Brain (organoid and tissue), 16 donors: ENCODE measurements at places on chromosomes 4 and X.

DNA sequence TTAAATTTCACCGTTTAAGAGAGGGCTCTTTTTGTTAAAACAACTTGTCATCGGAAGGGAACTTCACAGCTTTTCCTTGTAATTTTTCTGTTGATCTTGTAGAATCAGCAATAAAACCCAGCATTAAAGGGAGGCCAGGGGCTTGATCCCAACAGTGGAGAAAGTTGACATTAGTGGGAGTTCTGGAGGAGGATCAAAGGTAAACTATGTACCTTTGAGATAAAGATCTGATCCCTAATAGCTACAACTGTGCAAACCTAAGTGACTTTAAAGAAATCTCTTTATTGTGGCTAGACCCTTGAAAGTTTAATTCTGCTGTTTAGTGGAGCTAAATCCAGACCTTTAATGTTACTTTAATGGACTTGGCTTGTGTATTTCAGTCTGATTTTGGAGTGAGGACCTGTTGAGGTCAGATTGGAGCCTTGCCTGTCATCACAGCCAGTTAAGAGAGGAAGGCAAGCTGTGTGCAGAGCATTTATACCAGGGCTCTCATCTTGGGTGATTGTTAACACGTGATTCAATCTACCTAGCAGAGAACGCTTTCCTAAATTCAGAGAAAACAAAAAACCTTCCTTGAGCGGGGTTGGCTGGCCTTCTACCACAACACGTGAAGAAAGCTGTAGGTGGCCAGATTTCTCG lies 1.7 kb downstream of the DOCK11 start:
- peak; percentile 22 for DNase-seq

- no peak for DNase-seq
These were observed 326.9 kb upstream of the SLIT2 start for GRCh38 chr4:19924761-19925160.

DNA sequence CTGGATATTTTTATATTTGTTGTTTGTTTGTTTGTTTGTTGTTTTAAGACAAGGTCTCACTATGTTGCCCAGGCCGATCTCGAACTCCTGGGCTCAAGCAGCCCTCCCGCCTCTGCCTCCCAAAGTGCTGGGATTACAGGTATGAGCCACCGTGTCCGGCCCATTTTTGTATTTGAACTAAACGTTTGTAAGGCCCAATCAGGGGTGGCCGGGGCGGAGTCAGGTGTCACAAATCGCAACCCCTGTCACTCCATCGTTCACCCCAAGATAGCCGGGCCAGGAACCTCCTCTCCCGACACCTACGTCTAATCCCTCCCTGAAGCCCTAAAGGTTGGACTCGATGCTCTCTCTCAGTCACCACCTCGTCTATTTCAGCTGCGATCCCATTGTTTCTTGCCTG lies 722 bp upstream of the EFHC2 start:
- DNase-seq = no peak

DNA sequence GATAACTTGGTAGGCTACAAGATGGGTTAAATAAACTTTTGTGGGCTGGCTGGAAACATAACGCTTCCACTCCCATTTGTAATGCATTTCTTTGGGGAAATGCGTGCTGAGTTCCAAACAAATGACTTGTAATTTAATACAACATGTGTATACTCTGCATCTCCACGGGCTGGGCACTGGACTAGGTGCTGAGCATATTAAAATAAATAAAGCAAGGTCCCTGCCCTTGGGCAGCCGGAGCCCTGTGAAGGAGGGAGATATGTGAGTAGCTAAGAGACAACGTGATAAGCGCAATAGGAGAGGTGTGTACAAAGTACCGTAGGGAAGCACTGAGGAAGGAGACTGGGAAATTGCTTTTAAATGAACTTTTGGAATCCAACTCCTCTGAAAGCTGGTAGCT lies 147.2 kb upstream of the RBPJ start:
- no peak for DNase-seq

GRCh38 chr4:145341381-145341780 lies 140.3 kb upstream of the SMAD1 start:
- DNase-seq = no peak
